GM23338 (cell line): ENCODE measurements at places on chromosomes 11 and 22. TPM values are rescaled to one million over a fixed set of nuclear protein-coding genes. Genes with fewer than 3 reads are reported as not detected.

DNA sequence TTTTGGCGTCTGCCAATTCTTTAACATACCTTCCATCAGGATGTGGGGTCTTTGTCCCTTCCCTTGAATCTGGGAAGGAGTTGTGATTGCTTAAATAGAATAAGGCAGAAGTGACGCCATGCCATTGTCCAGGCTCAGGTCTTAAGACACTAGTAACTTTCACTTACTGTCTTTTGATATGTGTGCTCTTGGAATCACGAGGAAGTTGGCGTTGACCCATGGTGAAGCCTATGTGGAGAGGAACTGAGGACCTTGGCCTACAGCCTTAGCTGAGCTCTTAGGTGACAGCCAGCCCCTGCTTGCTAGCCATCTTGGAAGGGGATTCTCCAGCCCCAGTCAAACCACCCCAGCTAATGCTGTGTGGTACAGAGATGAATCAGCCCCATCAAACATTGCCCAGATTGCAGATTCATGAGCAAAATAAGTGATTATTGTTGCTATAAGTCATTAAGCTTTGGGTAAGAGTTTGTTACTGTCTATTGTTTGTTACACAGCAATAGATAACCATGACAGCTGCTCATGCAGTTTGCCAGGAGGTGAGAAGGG is 17.6 kb upstream of the CLPB start:
- no peaks in the 10 kb centered on the region for H3K36me3 ChIP-seq
- H3K4me3 ChIP-seq = no peak overlapping the region
- H3K27ac ChIP-seq = no peak overlapping the region

GRCh38 chr11:330694-331357 is 10.2 kb upstream of the IFITM3 start:
- no peaks in the 10 kb centered on the region; the same call in 1 of the 2 replicates for H3K36me3 ChIP-seq
- peaks cover 23% of the 10 kb centered on the region for H3K4me1 ChIP-seq
- H3K27me3 ChIP-seq = no peaks in the 10 kb centered on the region
- no peak overlapping the region for H3K27ac ChIP-seq
- no peak overlapping the region for H3K4me3 ChIP-seq

DNA sequence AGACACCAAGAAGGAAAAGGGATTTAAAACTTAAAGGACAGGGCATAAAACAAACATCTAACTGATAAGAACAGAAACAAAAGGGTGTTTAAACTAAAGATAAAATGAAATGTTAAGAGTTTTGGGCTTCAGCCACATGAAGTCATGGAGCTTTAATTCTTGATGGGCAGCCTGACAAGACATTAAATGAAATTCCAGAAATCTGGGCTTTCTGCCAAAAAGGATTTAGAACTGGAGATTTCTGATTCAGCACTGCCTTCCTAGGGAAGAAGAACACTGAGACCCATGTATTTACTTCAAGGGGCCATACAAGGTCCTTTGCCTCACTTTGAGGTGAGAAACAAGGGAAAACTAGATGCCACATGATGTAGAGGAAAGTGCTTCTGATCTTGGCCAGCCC is 355.9 kb upstream of the RAG2 start:
- no peak for DNase-seq
- no peaks in the 10 kb centered on the region for H3K36me3 ChIP-seq
- no peaks in the 10 kb centered on the region for H3K27me3 ChIP-seq
- H3K4me3 ChIP-seq = no peak overlapping the region
- no peaks in the 10 kb centered on the region for H3K4me1 ChIP-seq

- H3K36me3 ChIP-seq = no peaks in the 10 kb centered on the region
- DNase-seq = peak; percentile 5
- no peak overlapping the region for H3K27ac ChIP-seq
- no peak overlapping the region for H3K4me3 ChIP-seq
- peaks cover 6% of the 10 kb centered on the region for H3K4me1 ChIP-seq
Observed at GRCh38 chr22:34416022-34416860, 496.0 kb upstream of the LARGE1 start.

GRCh38 chr22:23793326-23793725 is 6.6 kb downstream of the SMARCB1 start:
- H3K4me1 ChIP-seq = peaks cover 14% of the 10 kb centered on the region
- peaks cover 26% of the 10 kb centered on the region for H3K36me3 ChIP-seq
- H3K27ac ChIP-seq = 0 out of 2 replicates have a peak overlapping the region, but pooled peaks have one; percentile 14
- no peak for DNase-seq
- H3K4me3 ChIP-seq = no peak overlapping the region

DNA sequence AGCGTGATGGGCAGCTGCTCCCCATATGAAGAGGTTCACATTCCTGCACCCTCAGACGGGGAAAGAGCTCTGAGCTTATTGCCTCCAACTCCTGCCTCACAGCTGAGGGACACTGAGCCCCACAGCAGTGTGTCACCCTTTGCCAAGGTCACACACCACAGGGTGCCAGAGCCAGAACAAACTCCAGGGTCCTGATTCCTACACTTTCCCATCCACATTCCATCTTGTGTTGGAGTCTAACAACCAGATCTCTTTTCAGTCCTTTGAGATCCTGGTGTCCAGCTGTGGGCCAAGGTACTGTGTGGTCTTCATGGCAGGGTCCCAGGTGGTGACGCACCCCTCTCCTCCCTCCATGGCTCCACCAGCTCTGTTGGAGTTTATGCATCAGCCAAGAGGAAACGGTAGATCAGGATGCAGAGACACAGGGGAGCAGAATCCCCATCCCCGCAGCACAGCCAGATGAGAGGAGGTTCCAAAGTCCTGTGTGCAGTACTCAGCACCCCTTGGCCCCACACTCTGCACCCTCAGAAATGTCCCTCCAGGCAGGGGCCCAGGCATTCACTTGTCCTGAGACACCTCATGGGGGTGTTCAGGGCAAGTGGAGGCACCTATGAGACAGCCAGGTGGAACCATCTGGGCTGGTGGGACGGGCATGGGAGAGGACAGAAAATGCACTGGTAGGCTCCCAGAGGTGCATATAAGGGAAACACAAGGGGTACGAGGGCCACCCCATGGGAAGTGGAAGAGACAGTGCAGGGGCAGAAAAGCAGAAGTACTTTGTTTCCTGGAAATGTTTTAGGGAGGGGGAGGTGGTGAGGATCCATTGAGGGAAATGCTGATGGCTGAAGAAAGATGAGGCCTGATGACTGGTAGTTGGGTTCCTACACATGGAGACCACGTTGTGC is 32.6 kb upstream of the GNAZ start:
- H3K27ac ChIP-seq = no peak overlapping the region
- H3K27me3 ChIP-seq = no peaks in the 10 kb centered on the region
- H3K4me3 ChIP-seq = no peak overlapping the region
- H3K4me1 ChIP-seq = peaks cover 11% of the 10 kb centered on the region
- no peak for DNase-seq

GRCh38 chr11:74466916-74467885 is at the start of gene KCNE3:
TSS of gene KCNE3 (minus strand) at chr11:74467549. CDS start at chr11:74457563, 9,986 bp downstream.
- H3K27me3 ChIP-seq = peaks cover 11% of the 10 kb centered on the region; the same call in 1 of the 2 replicates
- H3K4me1 ChIP-seq = peaks cover 13% of the 10 kb centered on the region
- no peaks in the 10 kb centered on the region for H3K36me3 ChIP-seq
- no peak within 1 kb of the TSS for H3K27ac ChIP-seq

DNA sequence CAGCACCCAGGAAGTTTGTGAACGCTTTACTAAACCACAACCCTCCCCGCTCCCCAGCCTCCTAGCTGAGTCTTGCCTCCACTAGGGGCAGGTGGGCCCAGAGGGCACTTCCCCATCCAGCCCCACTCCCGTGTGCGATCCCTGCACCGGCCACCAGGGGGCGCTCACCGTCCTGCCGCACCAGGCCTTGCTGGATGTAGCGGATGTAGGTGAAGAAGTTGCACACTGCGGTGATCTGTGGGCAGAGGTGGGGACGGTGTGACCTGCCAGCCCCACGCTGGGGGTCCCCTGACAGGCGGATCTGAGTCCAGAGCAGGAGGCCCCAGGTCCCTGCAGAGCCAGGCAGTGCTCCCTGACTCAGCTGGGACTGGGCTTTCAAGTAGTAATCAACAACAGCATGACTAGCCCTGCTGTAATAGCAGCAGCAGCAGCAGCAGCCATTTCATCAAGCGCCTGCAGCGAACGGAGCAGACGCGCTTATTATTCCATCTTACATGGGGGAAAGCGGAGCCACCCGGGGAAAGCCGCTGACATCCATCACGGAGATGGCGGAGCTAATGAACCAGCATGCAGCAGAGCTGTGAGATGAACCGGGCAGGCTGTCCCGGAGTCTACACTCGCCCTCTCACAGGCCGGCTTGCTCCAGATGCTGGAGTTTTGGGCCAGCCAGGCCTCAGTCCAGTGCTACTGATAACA is 7.9 kb upstream of the FADS3 start:
- H3K36me3 ChIP-seq = no peaks in the 10 kb centered on the region
- H3K27ac ChIP-seq = no peak overlapping the region
- peak; percentile 89 for DNase-seq
- H3K4me1 ChIP-seq = peaks cover 7% of the 10 kb centered on the region; the same call in 1 of the 2 replicates
- H3K4me3 ChIP-seq = no peak overlapping the region
- no peaks in the 10 kb centered on the region for H3K27me3 ChIP-seq

GRCh38 chr11:109018639-109019038 is 353.8 kb downstream of the DDX10 start:
- H3K36me3 ChIP-seq = no peaks in the 10 kb centered on the region
- no peaks in the 10 kb centered on the region for H3K27me3 ChIP-seq

GRCh38 chr11:27571154-27571810 is 64.7 kb upstream of the LIN7C start:
- peak; percentile 25 for DNase-seq
- H3K27me3 ChIP-seq = no peaks in the 10 kb centered on the region
- peaks cover 12% of the 10 kb centered on the region; the same call in 1 of the 2 replicates for H3K4me1 ChIP-seq

GRCh38 chr11:118899296-118899688 is 15.6 kb downstream of the CXCR5 start:
- no peak overlapping the region for H3K4me3 ChIP-seq
- H3K4me1 ChIP-seq = peaks cover 28% of the 10 kb centered on the region
- no peaks in the 10 kb centered on the region for H3K27me3 ChIP-seq
- no peak overlapping the region for H3K27ac ChIP-seq
- peaks cover 10% of the 10 kb centered on the region; the same call in 1 of the 2 replicates for H3K36me3 ChIP-seq

DNA sequence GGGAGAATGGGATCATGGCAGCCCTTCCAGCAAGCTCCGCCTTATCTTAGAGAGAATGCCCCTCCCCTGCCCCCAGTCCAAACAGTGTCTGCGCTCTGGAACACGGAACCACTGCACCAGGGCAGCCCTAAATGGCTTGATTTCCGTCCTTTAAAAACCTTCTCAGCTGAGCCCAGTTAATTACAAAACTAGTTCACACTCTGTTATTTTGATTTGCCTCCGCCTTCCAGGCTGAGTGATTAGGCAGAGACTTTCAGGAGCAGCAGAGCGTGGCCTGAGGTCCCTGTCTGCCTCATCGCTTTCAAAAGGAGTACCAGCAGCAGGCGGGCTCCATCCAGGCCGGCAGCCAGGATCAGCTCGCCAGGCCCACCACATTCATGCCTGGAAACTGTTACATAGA is 313.0 kb downstream of the BRD1 start:
- H3K27me3 ChIP-seq = no peaks in the 10 kb centered on the region
- H3K27ac ChIP-seq = no peak overlapping the region
- no peaks in the 10 kb centered on the region for H3K36me3 ChIP-seq
- DNase-seq = no peak

- DNase-seq = no peak
- peaks cover 9% of the 10 kb centered on the region for H3K4me1 ChIP-seq
- H3K36me3 ChIP-seq = no peaks in the 10 kb centered on the region
- no peaks in the 10 kb centered on the region for H3K27me3 ChIP-seq
Observed at GRCh38 chr22:37604875-37605274, 3.8 kb upstream of the GGA1 start.

DNA sequence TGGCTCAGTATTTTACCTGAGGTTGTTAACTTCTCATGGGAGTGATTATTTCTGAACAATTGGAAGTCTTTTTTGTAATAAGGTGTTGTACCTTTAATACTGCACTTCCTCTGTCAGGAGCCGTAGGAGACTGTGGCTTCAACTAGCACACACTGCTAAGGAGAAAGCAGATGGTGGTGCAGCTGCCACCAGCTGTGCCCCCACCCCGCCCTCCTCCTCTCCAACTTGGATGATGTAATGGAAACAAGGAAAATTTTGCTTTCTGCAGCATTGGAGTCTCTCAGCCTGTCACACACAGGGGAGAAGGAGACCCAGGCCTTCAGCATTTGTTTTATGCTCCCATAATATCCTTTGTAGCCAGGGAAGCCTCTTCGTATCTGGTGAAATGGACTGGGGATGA is 91.2 kb downstream of the TEAD1 start:
- H3K27ac ChIP-seq = no peak overlapping the region; the same call in 1 of the 2 replicates
- H3K36me3 ChIP-seq = peaks cover 21% of the 10 kb centered on the region
- no peaks in the 10 kb centered on the region for H3K27me3 ChIP-seq
- no peak overlapping the region for H3K4me3 ChIP-seq

- no peak for DNase-seq
- H3K27me3 ChIP-seq = peaks cover 33% of the 10 kb centered on the region
- H3K4me1 ChIP-seq = no peaks in the 10 kb centered on the region
- H3K27ac ChIP-seq = no peak overlapping the region
- no peak overlapping the region for H3K4me3 ChIP-seq
Observed at GRCh38 chr22:50670914-50671538, 1.6 kb upstream of the SHANK3 start.

GRCh38 chr11:93547773-93548172 is 4.6 kb upstream of the SMCO4 start:
- no peak overlapping the region for H3K4me3 ChIP-seq
- DNase-seq = no peak
- H3K36me3 ChIP-seq = no peaks in the 10 kb centered on the region

- H3K27ac ChIP-seq = no peak overlapping the region
- no peaks in the 10 kb centered on the region for H3K27me3 ChIP-seq
- no peak for DNase-seq
- no peak overlapping the region for H3K4me3 ChIP-seq
- no peaks in the 10 kb centered on the region for H3K4me1 ChIP-seq
Observed at GRCh38 chr11:103997082-103997481, 39.4 kb upstream of the DDI1 start.

GRCh38 chr11:100816823-100817222 is 129.7 kb downstream of the ARHGAP42 start:
- DNase-seq = no peak
- no peak overlapping the region for H3K27ac ChIP-seq
- no peak overlapping the region for H3K4me3 ChIP-seq
- H3K27me3 ChIP-seq = no peaks in the 10 kb centered on the region

DNA sequence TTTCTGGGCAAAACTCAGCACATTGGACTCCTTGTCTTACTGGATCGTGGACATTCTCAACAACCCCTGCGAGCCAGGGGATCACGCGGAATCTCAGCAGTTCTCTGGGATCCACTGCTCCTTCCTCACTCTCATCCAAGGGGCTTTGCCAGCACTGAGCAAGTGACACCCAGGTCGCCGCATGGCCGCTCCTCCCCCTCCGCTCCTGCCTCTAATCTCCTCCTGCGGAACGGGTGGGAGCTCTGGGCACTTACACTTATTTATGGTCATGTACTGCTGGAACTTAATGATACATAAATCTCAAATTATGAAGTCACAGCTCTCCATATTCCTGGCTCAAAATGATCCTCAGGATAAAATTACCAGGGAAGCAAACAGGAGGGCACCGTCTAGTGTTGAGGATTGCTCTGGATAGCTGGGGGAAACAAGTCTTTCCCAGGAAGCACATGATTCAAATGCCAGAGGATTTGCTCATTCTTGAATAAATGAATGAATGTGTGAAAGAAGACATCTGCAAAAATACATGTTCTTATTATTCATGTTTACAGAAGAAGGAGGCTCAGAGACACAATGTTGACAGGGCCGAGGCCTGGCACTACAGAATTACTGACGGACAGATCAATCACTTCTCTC is 1077.3 kb downstream of the TBC1D22A start:
- no peaks in the 10 kb centered on the region for H3K27me3 ChIP-seq
- no peak overlapping the region for H3K27ac ChIP-seq
- no peaks in the 10 kb centered on the region for H3K4me1 ChIP-seq
- no peaks in the 10 kb centered on the region; the same call in none of the 2 replicates for H3K36me3 ChIP-seq

The HIC2 gene
- 28.0 and 34.0 TPM in 2 replicates for total RNA-seq

The TENM4 gene
- 2.5 and 7.3 TPM in 2 replicates for total RNA-seq

The OR8G5 gene
- not detected in 2 replicates for total RNA-seq

The FGF3 gene
- total RNA-seq = 1.2 TPM in 1 of 2 replicates, not detected in the other

The KCTD14 gene
- total RNA-seq = 14.2 and 19.1 TPM in 2 replicates

The OR51B2 gene
- total RNA-seq = not detected in 2 replicates

The TRIM49 gene
- total RNA-seq = 0.27 TPM in 1 of 2 replicates, not detected in the other

The TRIM51 gene
- total RNA-seq = not detected in 2 replicates
